ENCODE measurements at places on chromosomes 4 and X.
A peak's percentile ranks its signal among the peaks of the same experiment; 100 is the strongest.

DNA sequence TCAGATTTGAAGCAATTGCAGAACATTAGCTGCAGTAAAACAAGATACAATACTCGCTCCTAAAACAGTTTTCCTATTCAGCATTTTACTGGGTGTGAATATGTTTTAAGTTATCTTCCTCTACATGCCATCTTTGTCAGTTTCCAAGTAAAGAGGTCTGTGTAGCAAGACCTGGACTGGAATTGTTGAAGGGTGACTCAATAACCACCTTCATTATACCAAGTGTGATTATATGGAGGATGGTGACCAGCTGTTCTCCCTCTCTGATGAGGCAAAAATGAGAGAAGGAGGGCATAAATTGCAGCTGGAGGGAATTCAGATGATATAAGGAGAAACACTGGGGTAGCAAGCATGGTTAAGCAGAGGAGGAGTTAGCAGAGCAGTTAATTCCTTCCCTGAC is 922.1 kb upstream of the SLIT2 start:
- DNase-seq = no peak

DNA sequence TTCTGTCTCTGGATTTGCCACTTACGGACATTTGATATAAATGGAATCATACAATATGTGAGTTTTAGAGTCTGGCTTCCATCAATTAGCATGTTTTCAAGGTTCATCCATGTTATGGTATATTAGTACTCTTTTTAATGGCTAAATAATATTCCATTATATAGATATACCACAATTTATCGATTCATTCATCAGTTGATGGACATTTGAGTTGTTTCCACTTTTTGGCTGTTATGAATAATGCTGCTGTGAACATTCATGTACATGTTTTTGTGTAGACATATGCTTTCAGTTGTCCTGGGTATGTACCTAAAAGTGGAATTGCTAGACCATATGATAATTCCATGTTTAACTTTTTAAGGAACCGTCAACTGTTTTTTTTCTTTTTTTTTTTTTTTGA is 61.2 kb upstream of the MND1 start:
- DNase-seq = no peak

DNA sequence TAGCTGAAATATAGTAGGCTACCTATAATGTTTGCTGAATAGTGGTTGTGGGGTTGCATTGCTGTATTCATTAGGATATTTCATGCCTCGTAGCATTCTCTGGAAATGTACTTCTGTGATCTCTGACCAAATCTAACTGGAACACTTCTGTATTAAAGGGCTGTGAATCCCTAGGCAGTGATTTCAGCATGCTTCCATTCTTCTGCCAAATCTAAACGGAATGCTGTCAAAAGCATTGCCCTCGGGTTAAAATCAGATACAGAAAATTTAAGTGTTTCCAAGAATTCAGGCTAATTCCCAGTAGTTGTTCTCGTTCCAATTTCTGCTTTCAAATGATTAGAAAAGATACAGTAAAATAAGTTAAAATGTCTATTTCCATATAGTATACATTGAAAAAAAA is 1847.5 kb upstream of the IGFBP7 start:
- no peak for DNase-seq

GRCh38 chr4:42904986-42905385 is 12.5 kb downstream of the GRXCR1 start:
- no peak for DNase-seq

DNA sequence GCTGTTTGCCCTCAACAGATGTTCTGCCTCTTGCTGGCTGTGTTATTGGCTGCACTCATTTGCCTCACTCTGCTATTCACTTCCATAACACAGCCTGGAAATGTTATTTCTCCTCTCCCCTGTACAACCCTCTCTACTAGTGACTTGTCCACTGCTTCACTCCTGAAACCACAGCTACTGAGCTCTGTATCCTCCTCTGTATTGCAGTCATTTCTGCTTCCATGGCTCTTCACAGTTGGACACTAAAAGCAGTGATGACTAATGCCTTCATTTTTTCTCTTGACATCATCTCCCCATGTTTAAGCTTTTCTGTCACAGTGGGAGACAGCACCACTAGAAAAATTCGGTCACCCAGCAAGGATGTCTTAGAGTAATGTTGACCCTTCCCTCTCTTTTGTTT is 123.0 kb upstream of the PPP1R2C start:
- DNase-seq = no peak

DNA sequence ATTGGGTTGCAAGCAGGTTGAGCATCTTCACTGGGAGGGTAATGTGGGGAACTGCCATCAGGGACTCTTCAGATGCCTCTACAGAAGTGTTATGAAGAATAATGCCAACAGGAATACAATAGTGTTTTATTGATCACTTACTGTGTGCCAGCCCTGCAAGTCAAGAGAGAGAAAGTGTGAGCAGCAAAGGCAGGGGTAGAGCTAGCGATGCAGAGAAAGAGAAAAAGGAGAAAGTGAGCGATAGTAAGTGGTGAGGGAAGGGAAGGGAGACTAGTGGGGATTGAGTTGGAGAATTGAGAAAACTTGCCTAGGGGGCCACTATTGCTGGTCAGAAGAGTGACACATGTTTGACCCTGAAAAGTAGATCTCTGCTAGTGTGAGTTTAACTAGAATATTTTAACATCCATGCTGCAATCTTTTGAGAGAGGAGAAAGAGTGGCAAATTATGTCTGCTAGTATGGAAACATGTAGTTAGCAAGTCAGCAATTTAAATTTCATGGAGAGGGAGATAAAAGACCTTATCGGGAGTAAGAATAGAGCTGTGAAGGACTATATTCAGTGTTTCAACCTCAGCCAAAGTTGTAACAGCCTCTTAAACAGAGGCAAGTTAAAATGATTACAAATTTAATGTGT is 12.2 kb downstream of the AFF1 start:
- DNase-seq = no peak

- DNase-seq = no peak
Measured at GRCh38 chr4:181870326-181870725, 372.9 kb upstream of the TENM3 start.

GRCh38 chr4:71396382-71396781 is 57.6 kb downstream of the SLC4A4 start:
- DNase-seq = no peak

GRCh38 chr4:132767901-132768300 is 381.2 kb upstream of the PCDH10 start:
- DNase-seq = no peak

DNA sequence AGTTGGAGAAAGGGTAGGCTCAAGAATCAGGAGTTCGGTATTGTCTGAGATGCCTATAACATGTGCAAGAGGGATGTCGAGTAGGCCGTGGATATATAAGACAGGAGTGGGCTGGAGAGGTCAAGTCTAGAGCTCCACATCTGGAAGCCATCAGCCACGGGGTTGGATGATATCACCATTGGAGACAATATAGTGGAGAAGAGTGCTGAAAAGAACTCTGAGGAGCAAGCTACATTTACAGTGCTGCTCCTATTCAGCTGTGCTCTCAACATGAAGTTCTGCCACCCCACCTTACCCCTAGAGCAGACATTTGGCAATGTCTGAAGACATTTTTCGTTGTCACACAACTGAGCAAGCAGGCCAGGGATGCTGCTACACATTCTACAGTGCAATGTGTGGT is 20.9 kb upstream of the PLAC1 start:
- no peak for DNase-seq

GRCh38 chr4:2714918-2715317 is 41.2 kb downstream of the TNIP2 start:
- DNase-seq = peak; percentile 12

DNA sequence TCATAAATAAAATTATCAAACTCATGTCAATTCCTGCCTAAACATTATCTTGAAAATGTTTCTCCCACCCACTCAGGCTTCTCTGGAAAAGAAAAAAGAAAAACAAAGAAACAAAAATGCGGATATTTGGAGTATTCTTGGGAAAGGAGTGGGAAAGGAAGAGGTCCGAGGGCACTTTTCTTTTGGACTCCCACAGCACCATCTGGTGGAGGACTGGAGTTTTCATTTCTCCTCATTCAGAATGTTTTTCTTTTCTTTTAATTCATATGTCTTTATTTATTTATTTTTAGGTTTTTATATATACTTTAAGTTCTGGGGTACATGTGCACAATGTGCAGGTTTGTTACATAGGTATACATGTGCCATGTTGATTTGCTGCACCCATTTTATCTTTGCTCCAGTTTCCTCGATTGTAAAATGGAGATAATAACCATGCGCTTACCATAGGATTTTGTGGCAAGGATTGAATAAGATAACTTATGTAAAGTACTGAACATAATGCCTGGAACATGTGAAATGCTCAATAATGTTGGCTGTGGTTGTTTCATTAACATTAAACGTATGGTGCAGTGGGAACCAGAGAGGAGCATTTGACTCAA is 8.0 kb upstream of the KCNE5 start:
- no peak for DNase-seq

DNA sequence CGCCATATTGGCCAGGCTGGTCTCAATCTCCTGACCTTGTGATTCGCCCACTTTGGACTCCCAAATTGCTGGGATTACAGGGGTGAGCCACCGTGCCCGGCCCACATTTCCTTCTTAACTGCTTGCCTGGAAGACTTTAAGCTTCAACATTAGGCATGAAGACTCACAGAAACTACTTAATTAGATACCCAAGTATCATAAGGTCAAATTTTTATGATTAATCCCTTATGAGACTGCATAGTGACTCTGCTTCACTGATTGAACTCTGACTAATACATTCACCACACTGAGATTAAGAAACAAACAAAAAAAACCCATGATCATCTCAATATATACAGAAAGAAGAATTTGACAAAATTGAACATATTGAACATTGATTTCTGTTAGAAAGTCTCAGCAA is 87.4 kb upstream of the KCTD8 start:
- DNase-seq = no peak

DNA sequence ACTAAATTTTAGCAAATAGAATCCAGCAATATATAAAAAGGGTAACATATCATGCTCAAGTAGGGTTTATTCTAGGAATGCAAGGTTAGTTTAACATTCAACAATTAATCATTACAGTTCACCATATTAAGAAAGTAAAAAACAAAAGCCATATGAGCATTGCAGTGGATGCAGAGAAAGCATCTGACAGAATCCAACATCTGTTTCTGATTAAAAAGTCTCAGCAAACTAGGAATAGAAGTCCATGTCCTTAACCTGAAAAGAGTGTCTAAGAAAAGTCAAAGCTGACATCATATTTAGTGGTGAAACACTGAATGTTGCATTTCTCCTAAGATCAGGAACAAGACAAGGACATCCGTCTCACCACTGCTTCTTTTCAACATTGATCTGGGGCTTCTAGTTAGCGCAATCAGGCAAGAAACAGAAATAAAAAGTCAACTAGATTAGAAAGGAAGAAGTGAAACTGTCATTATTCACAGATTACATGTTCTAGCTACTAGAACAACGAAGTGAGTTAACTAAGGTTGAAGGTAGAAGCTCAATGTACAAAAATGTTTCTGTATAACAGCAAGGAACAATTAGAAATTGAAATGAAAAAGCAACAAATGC is 49.3 kb downstream of the MRPL1 start:
- no peak for DNase-seq

DNA sequence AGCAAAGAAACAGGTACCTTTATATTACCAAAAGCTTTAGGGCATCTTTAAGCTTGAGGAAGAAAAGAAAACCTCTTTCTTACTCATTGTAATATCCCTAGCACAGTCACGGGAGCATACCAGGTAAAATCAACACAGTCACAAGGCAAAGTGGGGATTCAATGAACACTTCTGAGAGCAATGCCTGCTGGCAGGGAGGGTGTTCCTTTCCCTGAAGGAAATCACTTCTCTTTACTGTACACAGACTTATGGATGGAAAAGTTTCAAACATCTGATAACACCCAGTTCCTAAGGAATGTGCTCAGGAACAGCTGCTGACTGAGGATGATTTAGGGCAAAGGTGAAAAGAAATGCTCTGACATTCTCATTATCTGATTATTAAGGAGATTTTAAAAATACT is 94.8 kb downstream of the MAML3 start:
- DNase-seq = no peak

GRCh38 chr4:155676430-155676825 is 9.8 kb downstream of the GUCY1A1 start:
- DNase-seq = no peak

GRCh38 chrX:73977542-73978169 is 326.3 kb upstream of the ZCCHC13 start:
- no peak for DNase-seq

GRCh38 chr4:54728368-54728767 is 70.6 kb downstream of the KIT start:
- no peak for DNase-seq

GRCh38 chrX:109918753-109919152 is 84.2 kb upstream of the TMEM164 start:
- no peak for DNase-seq

GRCh38 chrX:55109306-55109705 is 20.5 kb downstream of the PAGE2 start:
- DNase-seq = no peak

DNA sequence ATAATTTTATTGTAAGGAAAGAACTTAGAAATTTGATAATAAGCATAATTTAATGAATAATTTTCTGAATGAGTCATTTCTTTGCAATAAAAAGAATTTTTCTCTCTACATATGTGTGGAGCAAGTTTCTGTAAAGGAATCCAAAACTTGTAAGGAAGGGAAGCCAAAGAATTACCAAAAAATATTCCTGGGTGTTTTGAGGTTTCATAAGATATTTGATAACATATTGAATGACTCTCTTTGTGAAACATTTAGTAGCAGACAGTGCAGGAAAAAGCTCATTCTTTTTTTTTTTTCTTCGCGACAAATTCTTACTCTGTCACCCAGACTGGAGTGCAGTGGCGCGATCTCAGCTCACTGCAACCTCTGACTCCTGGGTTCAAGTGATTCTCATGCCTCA is 469.0 kb upstream of the MAGEB2 start:
- DNase-seq = no peak

Data from AML-193 (cell line).